NAMALWA (cell line): ENCODE measurements at places on chromosomes 3 and 15.

DNA sequence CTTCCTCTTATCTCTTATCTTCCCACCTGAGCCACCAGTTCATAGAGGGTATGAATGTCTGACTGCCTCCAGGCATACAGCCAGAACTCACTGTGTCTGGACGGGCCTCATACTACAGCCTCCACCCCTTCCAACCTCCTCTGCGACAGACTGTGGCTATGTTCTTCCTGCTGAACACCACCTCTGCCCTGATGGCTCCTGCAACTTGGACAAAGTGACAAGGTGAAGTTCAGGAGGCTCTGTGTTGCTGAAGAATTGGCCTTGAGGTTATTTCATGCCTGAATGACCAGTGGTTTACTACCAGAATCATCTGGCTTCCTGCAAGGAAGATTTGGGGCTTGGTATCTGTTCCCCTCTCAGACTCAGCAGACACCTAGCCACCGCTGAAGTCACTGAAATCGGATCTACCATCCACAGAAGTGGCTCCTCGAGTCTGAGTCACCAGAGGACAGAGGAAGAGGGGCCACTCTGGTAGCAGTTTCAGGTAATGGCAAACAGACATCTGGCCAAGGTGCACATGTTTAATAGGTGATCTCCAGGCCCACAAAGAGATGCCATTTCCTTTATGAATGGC is 14.2 kb upstream of the ULK3 start:
- peak; percentile 31 for DNase-seq

- DNase-seq: peak; percentile 39
These were observed 129.6 kb upstream of the AGBL1 start for GRCh38 chr15:85950101-85950500.

- DNase-seq: no peak
These were observed 6.6 kb downstream of the GPX1 start for GRCh38 chr3:49351521-49352011.

GRCh38 chr15:75672646-75673425 is 25.1 kb downstream of the SNX33 start:
- DNase-seq: no peak

DNA sequence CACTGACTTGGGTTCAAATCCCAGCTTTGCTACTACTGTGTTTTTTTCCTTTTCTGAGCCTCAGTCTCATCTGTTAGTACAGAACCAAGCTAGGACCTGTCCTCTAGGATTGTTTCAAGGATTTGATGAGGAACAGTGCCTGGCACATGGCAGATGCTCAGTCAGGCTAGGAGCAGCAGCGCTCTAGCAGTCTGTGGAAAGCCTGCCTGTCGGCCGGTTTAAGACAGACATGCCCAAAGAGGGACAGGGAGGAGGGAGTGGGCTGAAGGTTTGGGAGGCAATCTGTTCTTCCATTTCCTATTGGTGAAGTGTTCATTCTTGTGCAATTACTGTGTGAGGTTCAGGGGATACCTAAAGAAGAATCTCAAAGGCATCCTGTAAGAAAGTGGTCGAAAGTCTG is 35.1 kb upstream of the RGMA start:
- no peak for DNase-seq

- peak; percentile 49 for DNase-seq
These were observed 397.6 kb downstream of the FOXP1 start for GRCh38 chr3:71185733-71186455.

DNA sequence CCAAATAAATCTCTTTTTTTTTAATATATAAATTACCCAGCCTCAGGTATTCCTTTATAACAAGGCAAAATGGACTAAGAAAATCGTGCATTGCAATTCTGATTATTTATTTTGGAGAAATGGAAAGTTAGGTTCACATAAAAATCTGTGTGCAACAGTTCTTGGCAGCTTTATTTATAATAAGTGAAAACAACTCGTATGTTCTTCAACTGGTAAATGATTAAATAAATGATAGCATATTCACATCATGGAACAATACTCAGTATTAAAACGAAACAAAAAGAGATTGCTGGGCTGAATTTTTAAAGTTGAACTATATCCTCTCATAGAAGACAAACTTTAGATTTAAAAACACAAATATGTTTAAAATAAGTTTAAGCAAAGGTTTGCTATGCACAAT is 176.3 kb upstream of the ZNF385D start:
- DNase-seq: no peak

- no peak for DNase-seq
These were observed 33.8 kb downstream of the PIK3R4 start for GRCh38 chr3:130712718-130713423.

GRCh38 chr3:177887475-177887874 is 648.8 kb upstream of the KCNMB2 start:
- DNase-seq: no peak

GRCh38 chr3:19632099-19633074 is 301.6 kb downstream of the EFHB start:
- no peak for DNase-seq

- DNase-seq: no peak
These were observed 100.0 kb downstream of the CACNA2D3 start for GRCh38 chr3:54222316-54222715.

GRCh38 chr15:62591842-62592838 is 427.1 kb upstream of the C2CD4B start:
- DNase-seq: no peak

- DNase-seq: no peak
These were observed 50.3 kb upstream of the ACTL6A start for GRCh38 chr3:179512378-179512777.

DNA sequence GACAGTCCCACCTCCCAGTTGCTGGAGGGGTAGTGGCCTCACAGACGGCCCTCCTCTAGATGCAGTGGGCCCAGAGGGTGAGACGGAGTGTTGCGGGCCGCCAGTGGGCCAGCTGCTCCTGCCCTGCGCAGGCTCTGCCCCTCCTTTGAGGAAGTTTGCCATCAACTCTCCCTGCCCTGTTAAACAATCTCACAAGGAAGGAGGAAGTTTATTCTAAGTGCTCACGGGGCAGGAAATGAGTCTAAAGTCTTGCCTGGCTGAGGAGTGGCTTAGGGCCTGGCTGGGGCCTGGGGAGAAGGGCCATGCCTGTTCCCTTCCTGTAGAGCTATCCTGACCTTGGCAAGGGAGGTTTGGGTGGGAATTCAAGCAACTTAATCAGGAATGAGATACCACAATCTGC is at the start of gene FAM3D:
Gene FAM3D, minus strand, starts transcription at position 92 of the 400 bp plus-strand sequence. CDS start 11,211 bp downstream, outside the sequence.
- DNase-seq: no peak

- no peak for DNase-seq
These were observed 181.6 kb downstream of the ROBO1 start for GRCh38 chr3:79586232-79586631.

- peak; percentile 78 for DNase-seq
These were observed at the start of gene SEMA3G for GRCh38 chr3:52444860-52445793. Gene SEMA3G, minus strand, starts transcription at chr3:52445103. Its CDS starts 76 bp downstream, at chr3:52445027.

DNA sequence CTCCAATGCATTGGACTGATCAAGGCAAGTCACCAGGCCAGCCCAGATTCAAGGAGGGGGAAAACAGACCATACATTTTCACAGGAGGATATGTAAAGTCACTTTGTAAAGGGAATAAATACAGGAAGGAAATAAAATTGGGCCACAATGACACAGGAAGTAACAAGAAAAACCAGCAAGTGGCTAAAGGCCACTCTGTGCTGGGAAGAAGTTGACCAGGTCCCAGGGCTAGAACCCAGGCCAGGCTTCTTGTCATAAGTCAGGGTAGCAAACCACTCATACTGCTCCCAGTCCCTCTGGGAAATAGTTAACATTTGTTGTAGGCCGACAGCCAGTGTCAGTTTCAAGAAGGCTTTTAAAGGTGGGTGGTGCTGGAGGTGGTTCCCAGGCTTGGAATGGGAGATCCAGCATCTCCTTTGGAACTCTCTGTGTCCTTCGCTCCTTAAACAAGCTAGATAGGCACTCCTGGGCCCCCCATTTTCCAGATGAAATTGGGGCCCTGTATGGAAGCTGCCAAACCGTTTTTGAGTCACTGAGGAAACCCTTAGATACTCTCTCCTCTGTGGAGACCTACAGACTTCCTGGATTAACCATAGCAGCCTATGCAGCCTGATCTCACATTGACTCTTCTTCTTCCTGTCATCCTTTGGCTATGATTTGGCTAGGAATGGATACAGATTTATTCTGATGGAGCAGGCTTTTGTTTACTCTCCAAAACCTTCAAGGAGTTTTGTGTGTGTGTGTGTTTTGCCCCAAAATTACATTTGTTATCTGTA is 14.7 kb upstream of the EDC3 start:
- DNase-seq: no peak

- DNase-seq: no peak
These were observed 150.8 kb downstream of the TMEM108 start for GRCh38 chr3:133188996-133189395.

DNA sequence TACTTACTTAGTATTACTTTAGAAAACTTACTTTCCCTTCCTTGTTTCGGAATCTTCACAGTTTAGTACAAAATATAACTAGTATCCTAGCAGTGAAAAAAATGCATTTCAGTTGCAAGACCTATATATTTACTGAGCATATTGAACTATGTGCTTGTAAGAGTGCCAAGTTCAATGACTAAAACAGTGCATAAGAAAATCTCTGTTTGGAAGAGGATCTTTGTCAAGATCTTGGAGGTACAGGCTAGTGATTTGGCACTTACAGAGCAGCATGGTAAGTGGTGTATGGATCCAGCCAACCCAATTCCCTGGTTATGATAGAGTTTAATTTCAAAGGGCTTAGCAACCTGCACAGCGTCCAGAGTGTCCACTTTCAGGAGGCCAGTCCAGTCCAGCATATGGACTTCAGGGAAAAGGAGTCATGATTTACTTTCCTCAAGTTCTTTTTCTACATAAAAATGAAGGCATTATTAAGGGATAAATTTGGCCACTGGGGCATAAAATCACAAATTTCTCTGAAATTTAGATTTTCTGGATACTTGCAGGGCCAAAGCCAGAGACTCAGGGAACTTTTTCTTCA is 625.8 kb upstream of the BCHE start:
- no peak for DNase-seq

DNA sequence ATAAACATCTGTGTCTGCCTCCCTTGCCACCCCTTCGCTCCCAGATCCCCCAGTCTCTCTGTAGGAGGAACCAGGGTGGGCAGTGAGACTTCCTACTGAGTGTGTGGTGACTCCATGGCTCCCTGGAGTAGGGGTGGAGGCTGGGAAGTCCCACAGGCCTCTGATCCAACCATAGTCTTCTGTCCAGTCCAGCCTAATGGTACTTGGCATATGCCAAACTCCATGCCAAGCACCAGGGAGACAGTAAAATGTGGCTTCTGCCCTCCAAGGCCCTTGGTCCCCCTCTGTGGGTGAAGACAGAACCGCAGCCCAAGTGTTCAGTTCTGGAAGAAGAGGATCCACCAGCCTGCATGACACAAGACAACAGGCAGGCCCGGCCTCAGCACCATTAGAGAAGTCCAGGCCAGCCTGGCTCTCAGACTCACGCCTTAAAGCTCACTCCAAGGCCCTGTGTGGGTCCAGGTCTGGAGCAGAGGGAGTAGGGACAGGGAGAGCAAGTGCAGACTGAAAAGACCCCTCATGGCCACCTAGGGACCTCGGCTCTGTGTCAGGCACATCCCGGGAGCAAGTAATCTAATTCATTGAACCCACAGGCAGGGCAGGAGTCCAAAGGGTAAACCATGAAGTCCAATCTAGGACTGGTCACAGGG is 112.7 kb downstream of the ETFA start:
- no peak for DNase-seq

GRCh38 chr3:107953722-107954121 is 137.1 kb downstream of the CD47 start:
- DNase-seq: peak; percentile 45

DNA sequence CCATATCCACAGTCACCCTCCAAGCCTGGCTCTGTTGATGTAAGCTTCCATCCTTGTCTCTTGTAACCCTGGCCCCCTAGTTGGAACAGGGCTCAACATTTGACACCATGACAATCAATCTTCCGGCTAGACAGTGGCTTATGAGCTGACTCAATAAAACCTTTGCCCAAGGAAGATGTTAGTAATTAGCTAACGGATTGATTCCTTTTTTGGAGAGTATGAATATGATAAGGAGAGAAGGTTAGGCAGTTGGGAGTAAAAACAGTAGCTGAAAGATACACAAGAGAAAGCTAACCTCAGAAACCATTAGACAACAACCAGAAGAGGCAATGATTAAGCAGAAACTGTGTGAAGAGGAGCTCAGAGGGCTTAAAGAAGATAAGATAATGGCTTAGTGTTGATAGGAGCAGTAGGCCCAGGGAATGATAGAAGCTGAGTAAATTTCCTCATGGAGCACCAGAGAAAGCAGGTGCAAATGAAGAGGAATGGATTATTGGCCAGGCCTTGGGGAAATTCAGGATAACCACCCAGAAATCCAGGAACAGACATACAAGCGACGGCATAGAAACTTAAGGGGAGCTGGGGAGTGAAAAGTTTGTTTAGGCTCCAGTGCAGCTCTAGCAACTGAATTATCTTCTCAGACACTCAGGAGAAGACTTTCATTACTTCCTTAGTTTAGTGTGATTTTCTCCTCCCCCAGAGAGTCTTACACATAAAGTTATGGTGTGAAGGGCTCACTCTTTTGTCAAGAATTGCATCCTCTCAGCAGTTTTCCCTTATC is 7.8 kb upstream of the RFX7 start:
- DNase-seq: no peak

GRCh38 chr3:141231952-141232823 is 563 bp downstream of the PXYLP1 start:
- peak; percentile 34 for DNase-seq

GRCh38 chr3:169659096-169659819 is 4.3 kb downstream of the MECOM start:
- no peak for DNase-seq

DNA sequence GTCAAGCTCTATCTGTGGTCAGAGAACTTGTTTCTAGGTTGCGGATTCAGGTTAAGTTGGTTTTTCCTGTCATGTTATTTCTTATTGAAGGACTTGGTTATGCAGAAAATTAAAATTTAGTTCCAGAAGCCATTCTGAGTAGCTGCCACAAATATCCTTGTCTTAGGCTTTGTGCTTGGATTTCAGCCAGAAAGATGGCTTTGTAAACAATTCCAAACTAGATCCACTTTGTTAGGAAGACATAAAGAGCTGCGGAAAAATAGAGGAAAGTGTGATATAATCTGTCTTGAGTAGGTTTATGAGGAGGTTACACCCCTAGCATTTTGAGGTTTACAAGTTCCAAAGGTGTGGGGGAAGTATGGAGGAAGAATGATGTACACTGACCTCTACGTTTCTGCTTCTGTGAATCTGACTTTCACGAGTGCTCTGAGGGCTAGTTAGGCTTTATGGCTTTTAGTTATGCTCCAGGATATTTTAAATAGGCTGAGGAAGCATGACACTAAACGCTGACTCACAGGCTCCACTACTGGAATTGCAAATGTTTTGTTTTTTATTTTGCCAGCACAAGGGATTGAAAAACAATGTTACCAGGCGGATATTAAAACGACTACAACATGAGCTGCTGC is 46.3 kb upstream of the UTS2B start:
- DNase-seq: no peak

- DNase-seq: no peak
These were observed 509.1 kb downstream of the SHQ1 start for GRCh38 chr3:72338942-72339669.

DNA sequence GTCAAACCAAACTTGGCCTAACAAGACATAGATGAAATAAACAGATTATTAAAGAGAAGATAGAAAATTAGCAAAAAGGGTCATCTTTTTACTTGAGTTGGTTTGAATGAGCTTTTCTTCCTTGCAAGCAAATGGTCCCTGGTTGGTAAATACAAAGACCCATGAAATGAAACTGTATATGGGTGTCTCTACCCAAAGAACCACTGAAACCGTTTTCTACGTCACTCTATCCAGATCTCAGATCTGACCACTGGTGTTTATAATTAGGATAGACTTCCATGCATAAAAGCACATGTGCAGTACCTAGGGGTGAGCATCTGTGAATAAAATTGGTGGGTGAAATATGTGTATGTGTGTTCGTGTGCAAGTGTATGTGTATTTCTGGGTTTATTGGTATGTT is 73.2 kb downstream of the CLDN11 start:
- DNase-seq: no peak
